Left colon (tissue), 2 donors: ENCODE measurements at places on chromosomes 2 and 18. TPM values are rescaled to one million over a fixed set of nuclear protein-coding genes. Genes with fewer than 3 reads are reported as not detected.
A peak's percentile ranks its signal among the peaks of the same experiment; 100 is the strongest.

ONECUT2 gene
- total RNA-seq = 0.31 TPM

CLEC4F gene
- total RNA-seq = not detected

- no peak for DNase-seq
These were observed 103.1 kb downstream of the MCFD2 start for GRCh38 chr2:46812361-46813019.

DNA sequence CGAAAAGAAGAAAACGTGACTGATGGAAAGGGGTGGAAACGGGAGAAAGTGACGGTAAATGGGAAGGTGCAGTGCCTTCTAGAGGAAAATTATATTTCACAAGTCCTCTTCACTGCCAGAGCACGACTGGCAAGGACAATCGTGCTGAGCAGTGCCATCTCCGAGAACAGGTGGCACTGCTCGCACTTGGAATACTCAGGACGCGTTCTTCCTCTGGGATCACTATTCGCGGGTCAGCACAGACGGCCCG is 364 bp downstream of the STAT1 start:
- DNase-seq = no peak

AQP12A gene
- total RNA-seq = 4.0 TPM

IMPA2 gene
- total RNA-seq = 135 TPM

GRCh38 chr2:120669121-120669952 is 66.3 kb upstream of the GLI2 start:
- DNase-seq = no peak

- peak; percentile 2 for DNase-seq
These were observed 61.7 kb downstream of the HS1BP3 start for GRCh38 chr2:20588918-20589871.

DNA sequence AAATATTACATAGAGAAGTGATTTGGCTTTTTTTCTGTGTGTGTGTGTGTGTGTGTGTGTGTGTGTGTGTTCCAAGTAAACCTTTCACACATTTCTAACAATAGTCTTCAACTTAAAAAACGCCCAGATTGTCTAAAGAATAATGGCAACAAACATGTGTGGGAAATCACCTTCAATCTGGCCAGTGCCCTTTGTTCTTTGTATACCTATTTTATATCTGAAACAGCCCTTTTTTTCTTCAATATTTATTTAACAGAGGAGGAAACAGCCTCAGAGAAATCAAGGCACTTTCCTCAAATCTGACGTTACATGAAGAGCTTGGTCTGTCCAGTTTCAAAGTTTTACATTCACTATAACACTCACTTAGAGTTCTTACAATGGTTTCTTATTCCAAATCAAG is 25.3 kb downstream of the CCDC195 start:
- no peak for DNase-seq

ATP8B1 gene
- 387 TPM for total RNA-seq

GRCh38 chr2:223078482-223078881 is 26.5 kb downstream of the KCNE4 start:
- DNase-seq = no peak

- no peak for DNase-seq
These were observed 42.6 kb downstream of the SESTD1 start for GRCh38 chr2:179222076-179222475.

TUBA3E gene
- total RNA-seq = not detected
